ENCODE measurements at places on chromosomes 1 and 21. TPM values are rescaled to one million over a fixed set of nuclear protein-coding genes. Genes with fewer than 3 reads are reported as not detected.

The UBL4B gene
- total RNA-seq: not detected

The KDM1A gene
- total RNA-seq: 32.8 TPM

The PTPN7 gene
- 0.85 TPM for total RNA-seq

The CD1C gene
- 0.28 TPM for total RNA-seq

The CD2 gene
- total RNA-seq: 1.2 TPM

The ABCA4 gene
- total RNA-seq: 0.20 TPM

The TCEA3 gene
- 56.7 TPM for total RNA-seq

The HES3 gene
- total RNA-seq: not detected

The THEM5 gene
- not detected for total RNA-seq

DNA sequence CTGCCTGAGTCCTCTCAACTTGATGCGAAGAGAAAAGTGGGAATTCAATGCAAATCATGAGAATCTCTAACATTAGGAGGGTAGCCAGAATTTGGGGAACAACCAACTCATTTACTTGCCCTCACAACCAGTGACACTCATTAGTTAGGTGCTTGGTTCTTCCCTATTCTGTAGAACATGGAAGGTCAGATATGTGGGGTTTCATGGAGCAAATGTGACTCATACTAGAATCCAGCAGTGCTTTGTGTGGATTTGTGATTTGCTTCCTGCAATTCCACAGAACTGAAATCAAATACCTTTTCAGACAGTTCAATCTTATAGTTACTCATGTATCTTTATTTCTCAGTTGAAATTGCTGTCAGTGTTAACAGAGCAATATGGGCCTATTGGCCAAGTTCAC, 6.9 kb upstream of the ETV3 start:
- no peaks in the 10 kb centered on the region for H3K27me3 ChIP-seq
- no peaks in the 10 kb centered on the region for H3K36me3 ChIP-seq
- DNase-seq: no peak
- no peak overlapping the region for H3K27ac ChIP-seq
- H3K4me1 ChIP-seq: no peaks in the 10 kb centered on the region

DNA sequence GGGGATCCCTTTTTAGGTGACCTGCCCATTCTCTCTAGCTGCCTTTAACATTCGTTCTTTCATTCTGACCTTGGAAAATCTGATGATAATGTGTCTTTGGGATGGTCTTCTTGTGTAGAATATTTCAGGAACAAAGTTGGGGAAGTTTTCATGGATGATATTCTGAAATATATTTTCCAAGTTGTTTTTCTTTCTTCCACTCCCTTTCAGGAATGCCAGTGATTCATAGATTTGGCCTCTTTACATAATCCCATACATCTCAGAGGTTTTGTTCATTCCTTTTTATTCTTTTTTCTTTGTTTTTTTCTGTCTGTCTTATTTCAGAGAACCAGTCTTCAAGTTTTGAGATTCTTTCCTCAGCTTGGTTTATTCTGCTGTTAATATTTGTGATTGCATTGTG, 13.9 kb upstream of the SCMH1 start:
- no peaks in the 10 kb centered on the region for H3K4me1 ChIP-seq
- H3K4me3 ChIP-seq: no peak overlapping the region
- no peak overlapping the region for H3K27ac ChIP-seq
- H3K36me3 ChIP-seq: no peaks in the 10 kb centered on the region

DNA sequence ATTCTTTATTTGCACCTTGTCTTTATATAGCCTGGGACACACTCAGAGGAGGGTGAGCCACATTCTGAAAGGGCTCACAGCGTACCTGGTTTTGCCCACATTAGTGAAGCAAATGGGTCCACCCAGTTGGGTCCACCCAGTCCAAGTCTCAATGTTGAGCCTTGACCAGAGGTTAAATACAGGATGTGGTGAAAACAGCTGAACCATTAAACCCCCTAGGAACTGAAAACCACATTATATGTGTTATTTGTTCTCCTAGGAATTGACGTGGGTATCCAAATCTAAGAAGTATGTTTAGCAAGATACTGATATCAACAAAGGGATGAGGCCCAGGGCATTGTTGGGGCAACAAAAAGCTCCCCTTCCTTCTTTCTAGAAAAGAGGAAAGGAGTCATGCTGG, 83.8 kb downstream of the SETD4 start:
- H3K27me3 ChIP-seq: no peaks in the 10 kb centered on the region
- no peaks in the 10 kb centered on the region for H3K36me3 ChIP-seq
- no peak overlapping the region for H3K4me3 ChIP-seq
- no peak overlapping the region for H3K27ac ChIP-seq

GRCh38 chr1:72280711-72281110, 1.6 kb downstream of the NEGR1 start:
- no peaks in the 10 kb centered on the region for H3K36me3 ChIP-seq
- DNase-seq: no peak
- H3K4me1 ChIP-seq: peaks cover 14% of the 10 kb centered on the region
- no peak overlapping the region for H3K4me3 ChIP-seq
- no peak overlapping the region for H3K27ac ChIP-seq

GRCh38 chr1:34787461-34788420, 5.1 kb upstream of the GJA4 start:
- H3K4me1 ChIP-seq: peaks cover 17% of the 10 kb centered on the region
- peaks cover 6% of the 10 kb centered on the region for H3K27me3 ChIP-seq
- DNase-seq: peak; percentile 31
- H3K4me3 ChIP-seq: no peak overlapping the region
- H3K36me3 ChIP-seq: no peaks in the 10 kb centered on the region

GRCh38 chr1:206897175-206897574, at the start of gene IL24:
Gene IL24, plus strand, starts transcription at chr1:206897443. Its CDS starts 390 bp downstream, at chr1:206897833.
- no peak within 1 kb of the TSS for H3K27ac ChIP-seq
- no peaks in the 10 kb centered on the region for H3K36me3 ChIP-seq
- no peaks in the 10 kb centered on the region for H3K27me3 ChIP-seq

DNA sequence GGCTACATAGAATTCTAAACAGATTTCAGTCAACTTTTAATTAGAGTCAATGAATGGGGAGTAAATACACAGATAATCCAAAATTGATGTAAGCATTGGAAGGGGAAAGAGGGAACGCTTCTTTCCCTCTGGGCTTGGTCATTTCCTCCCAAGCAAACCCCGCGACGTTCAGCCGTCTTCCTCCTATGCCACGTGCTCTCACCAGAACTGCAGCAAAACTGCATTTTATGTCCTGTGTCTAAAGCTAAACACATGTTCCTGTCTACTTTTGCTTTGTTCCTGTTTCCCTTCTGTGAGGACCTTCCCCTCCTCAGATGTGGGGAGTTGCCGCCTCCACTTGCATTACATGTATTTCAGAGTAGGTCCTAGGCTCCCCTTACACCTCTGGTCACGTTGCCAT, 27.2 kb downstream of the UTP25 start:
- no peaks in the 10 kb centered on the region for H3K27me3 ChIP-seq
- H3K27ac ChIP-seq: no peak overlapping the region
- H3K4me1 ChIP-seq: no peaks in the 10 kb centered on the region
- H3K36me3 ChIP-seq: no peaks in the 10 kb centered on the region

DNA sequence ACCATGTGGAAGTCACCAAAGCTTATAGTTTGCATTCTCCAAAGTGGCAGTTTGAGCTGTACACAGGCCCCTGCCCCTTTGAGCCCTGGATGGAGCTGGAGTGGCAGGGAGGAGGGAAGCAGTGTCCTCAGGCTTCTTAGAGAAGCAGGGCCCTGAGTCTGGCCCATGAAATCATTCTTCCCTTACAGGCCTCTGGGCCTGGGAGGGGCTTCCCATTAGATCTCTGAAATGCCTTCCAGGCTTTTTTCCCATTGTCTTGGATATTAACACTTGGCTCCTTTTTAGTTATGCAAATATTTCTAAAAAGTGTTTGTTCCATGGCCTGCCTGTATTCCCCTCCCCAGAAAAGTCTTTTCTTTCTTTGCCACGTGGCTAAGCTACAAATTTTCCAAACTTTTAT, 10.0 kb upstream of the TRIM67 start:
- H3K4me3 ChIP-seq: no peak overlapping the region
- no peaks in the 10 kb centered on the region for H3K36me3 ChIP-seq
- no peaks in the 10 kb centered on the region for H3K4me1 ChIP-seq
- DNase-seq: no peak
- no peak overlapping the region for H3K27ac ChIP-seq

GRCh38 chr1:115036814-115037507, 7.3 kb downstream of the TSHB start:
- H3K4me1 ChIP-seq: no peaks in the 10 kb centered on the region
- H3K27me3 ChIP-seq: no peaks in the 10 kb centered on the region
- no peak overlapping the region for H3K4me3 ChIP-seq
- H3K27ac ChIP-seq: no peak overlapping the region
- no peak for DNase-seq

- no peak for DNase-seq
- no peaks in the 10 kb centered on the region for H3K4me1 ChIP-seq
- H3K36me3 ChIP-seq: no peaks in the 10 kb centered on the region
- H3K27me3 ChIP-seq: no peaks in the 10 kb centered on the region
Observed at GRCh38 chr1:116139592-116140134, 28.5 kb downstream of the MAB21L3 start.

DNA sequence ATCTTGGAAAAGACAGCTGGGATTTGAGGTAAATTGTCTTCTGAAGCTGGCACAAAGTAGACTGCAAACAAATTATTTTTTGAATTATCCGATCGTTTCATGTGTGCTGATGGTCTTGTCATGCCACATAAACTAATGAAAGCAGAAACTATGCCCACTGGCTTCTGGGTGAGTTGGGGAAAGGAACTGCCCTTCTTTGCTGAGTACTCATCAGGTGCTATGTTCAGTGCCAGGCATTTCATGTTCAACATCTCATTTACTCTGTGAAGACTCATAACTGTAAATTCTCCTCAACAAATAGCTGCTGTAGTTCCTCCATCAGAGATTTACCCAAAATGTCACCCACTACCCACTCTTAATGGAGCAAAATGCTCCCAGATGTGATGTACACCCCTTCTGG, 1.2 kb downstream of the TRIT1 start:
- H3K4me3 ChIP-seq: peak overlapping the region; percentile 99
- H3K27ac ChIP-seq: peak overlapping the region; percentile 89
- H3K4me1 ChIP-seq: peaks cover 38% of the 10 kb centered on the region
- H3K27me3 ChIP-seq: no peaks in the 10 kb centered on the region
- H3K36me3 ChIP-seq: no peaks in the 10 kb centered on the region

- DNase-seq: no peak
- no peaks in the 10 kb centered on the region for H3K4me1 ChIP-seq
- no peaks in the 10 kb centered on the region for H3K36me3 ChIP-seq
Observed at GRCh38 chr1:186943891-186944686, 115.3 kb downstream of the PLA2G4A start.

DNA sequence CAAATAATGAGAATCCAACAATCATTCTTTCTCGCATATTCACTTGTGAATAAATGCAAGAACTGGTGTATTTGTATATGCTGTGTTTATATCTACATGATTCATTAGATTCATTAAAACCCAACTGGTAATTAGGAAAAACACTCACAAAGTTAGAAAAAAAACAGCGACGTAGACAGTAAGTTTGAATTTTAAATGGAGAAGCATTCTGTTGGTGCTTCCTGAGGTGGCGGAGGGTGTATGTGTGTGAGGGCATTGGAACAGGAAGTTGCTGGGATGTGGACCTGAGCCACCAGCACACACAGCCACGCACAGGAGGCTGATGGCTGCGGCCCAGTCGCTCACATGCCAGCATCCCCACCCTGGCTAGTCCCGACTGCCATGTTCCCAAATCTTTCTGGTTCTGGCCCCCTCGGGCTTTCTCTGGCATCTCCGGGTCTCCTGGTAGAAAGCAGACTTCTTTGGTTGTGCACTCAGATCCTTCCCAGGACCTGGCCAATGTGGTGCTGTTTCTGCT, 121.6 kb upstream of the IRF2BP2 start:
- no peaks in the 10 kb centered on the region for H3K27me3 ChIP-seq
- peaks cover 24% of the 10 kb centered on the region for H3K4me1 ChIP-seq
- no peaks in the 10 kb centered on the region for H3K36me3 ChIP-seq
- H3K27ac ChIP-seq: no peak overlapping the region

GRCh38 chr1:114094363-114094634, 59.4 kb downstream of the SYT6 start:
- DNase-seq: no peak
- H3K4me3 ChIP-seq: no peak overlapping the region
- no peaks in the 10 kb centered on the region for H3K36me3 ChIP-seq
- no peak overlapping the region for H3K27ac ChIP-seq

- peaks cover 19% of the 10 kb centered on the region for H3K36me3 ChIP-seq
- no peak for DNase-seq
- peak overlapping the region; percentile 93 for H3K27ac ChIP-seq
- H3K4me3 ChIP-seq: no peak overlapping the region
- no peaks in the 10 kb centered on the region for H3K27me3 ChIP-seq
- H3K4me1 ChIP-seq: peaks cover 56% of the 10 kb centered on the region
Observed at GRCh38 chr1:201742476-201742875, 86.5 kb upstream of the IPO9 start.

GRCh38 chr1:58841455-58841854, 57.6 kb upstream of the JUN start:
- H3K4me1 ChIP-seq: peaks cover 3% of the 10 kb centered on the region
- no peak overlapping the region for H3K4me3 ChIP-seq
- no peak overlapping the region for H3K27ac ChIP-seq
- no peak for DNase-seq

DNA sequence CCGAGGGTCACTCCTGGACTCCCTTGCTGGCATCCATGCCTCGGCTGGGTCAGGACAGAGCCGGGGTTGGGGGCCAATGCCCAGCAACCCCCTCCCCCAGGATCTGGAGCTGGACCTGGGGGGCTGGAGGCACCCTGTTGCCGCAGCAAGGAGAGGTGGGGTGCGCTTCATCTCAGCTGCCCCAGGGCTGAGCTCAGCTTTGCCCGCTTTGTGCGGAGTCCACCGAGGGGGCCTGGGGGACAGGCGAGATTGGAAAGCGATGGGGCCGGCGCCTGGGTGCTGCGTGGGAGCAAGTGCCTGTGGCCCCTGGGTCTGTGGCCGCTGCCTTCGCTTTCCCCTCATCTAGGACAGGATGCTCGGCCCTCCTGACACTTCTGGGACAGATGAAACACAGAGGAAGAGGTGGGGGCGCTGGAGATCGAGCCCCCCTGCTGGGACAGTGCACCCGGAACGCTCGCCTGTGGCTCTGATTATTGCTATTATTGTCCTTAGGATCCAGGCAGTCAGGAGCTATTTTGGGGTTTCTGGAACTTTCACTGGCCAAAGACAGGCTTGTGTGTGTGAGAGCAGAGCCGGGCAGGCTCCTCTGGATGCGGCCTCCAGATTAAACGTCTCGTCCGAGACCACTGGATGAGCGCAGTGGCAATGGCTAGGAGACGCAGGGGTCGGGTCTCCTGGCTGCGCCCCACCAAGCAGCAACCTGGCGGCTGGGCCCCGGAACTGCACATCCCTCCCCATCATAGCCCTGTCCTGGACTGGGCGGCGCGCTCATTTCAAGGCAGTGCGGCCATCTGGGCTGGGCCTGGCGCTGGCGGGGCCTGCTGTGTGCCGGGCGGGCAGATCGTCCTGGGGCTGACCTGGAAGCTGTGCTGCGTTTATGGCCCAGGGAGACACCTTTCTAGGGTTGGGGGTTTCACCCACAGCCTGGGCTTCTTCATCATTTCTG, 13.8 kb downstream of the PRDM16 start:
- no peak overlapping the region for H3K4me3 ChIP-seq
- H3K4me1 ChIP-seq: peaks cover 7% of the 10 kb centered on the region
- H3K27ac ChIP-seq: peak overlapping the region; percentile 53
- no peaks in the 10 kb centered on the region for H3K36me3 ChIP-seq

- H3K4me3 ChIP-seq: no peak overlapping the region
- no peak overlapping the region for H3K27ac ChIP-seq
- no peaks in the 10 kb centered on the region for H3K4me1 ChIP-seq
- no peak for DNase-seq
Observed at GRCh38 chr21:29800056-29800455, 139.7 kb downstream of the GRIK1 start.

All from heart right ventricle (tissue), 16 donors.